ENCODE measurements at places on chromosomes 1 and 21.
A peak's percentile ranks its signal among the peaks of the same experiment; 100 is the strongest.

DNA sequence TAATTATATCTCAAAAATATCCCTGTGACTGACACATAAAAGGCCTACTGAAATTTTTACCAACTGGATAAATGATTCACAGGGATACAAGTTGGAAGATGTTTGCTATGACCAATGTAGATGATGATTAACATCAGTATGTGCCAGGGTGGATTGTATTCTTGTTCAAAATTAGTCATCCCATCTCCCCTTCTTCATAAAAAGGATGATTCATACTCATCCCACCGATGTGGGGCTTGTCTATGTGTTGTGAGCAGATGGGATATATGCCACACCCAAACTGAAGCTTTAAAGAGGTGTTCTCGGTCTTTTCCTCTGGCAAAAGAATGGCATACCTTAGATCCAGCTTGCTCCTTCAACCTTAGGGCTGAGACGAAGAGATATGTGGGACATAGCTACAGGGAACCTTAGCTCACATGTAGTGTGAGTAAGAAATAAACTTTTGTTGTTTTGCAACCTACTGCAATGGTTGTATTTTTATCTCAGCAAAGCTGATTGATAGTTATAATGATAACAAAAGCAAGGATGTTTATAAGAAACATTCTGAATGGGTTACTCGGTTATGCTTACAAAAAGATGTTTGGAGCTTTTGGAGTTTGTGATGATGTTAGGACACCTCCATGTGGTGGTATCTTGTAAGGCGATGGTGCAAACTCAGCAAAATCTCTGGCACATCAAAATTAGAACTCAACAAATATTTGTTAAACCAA, 29.4 kb downstream of the SPATA17 start:
- H3K27me3 ChIP-seq: no peaks in the 10 kb centered on the region
- no peak overlapping the region for H3K27ac ChIP-seq
- H3K4me1 ChIP-seq: no peaks in the 10 kb centered on the region
- no peak overlapping the region for H3K4me3 ChIP-seq

DNA sequence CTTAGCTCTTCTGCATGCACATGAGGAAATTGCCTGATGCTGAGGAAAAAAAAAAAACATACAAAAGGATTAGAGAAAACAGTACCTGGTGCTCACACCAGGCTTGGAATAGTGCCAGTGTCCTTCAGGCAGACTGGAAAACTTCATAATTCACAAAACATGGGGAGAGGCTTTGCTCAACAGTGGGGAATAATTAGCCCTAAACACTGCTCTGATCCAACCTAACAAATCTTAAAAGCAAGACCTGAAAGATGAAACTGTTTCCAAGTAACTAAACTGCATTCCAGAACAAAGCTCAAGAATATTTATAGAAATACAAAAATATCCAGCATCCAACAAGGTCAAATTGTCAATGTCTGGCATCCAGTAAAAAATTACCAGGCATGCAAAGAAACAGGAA, 124.8 kb downstream of the AK5 start:
- H3K4me3 ChIP-seq: no peak overlapping the region
- DNase-seq: no peak
- H3K27ac ChIP-seq: no peak overlapping the region
- H3K27me3 ChIP-seq: no peaks in the 10 kb centered on the region
- H3K36me3 ChIP-seq: no peaks in the 10 kb centered on the region
- H3K4me1 ChIP-seq: no peaks in the 10 kb centered on the region

DNA sequence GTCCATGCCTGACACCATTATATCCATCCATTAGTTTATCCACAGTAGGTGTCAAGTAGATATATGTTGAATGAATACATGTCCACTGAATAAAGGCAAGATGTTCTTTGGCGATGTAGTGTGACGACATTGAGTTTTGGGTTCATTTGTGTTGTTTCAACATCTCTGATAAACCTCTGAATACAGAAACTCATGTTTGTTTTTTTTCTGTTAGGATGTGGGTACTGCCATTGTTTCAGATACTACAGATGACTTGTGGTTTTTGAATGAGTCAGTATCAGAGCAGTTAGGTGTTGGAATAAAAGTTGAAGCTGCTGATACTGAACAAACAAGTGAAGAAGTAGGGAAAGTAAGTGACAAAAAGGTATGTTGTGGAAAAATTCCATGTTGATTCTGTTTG, 28.1 kb downstream of the MDM4 start:
- H3K27me3 ChIP-seq: no peaks in the 10 kb centered on the region
- DNase-seq: no peak
- H3K36me3 ChIP-seq: peaks cover 80% of the 10 kb centered on the region
- H3K4me1 ChIP-seq: peaks cover 57% of the 10 kb centered on the region

DNA sequence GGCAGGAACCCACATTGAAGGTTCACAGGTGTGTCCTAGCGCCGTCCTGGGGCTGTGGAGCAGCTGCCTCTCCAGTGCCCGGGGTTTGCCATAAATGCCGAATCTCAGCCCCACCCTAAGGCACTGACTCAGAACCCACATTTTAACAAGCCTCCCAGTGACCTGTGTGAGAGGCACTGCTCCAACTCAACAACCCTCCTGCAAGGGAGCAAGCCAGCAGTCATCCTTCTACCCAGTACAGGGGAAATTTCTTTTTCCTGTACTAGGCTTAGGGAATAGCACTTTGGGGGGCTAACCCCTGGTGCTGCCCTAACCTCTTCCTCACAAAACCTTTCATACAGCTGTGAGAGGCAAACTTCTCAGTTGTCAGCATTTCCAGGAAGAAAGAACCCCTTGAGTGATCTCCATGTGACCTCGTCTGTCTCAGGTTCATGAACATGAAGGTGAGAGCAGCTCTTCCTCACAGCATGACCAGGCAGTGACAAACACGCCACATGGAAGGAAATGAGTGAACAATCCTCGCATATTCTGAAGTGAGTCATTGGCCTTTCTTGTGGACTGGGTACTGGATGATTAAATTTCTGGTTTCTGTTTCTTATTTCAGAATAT, 11.4 kb upstream of the BCAR3 start:
- H3K4me1 ChIP-seq: no peaks in the 10 kb centered on the region
- DNase-seq: peak; percentile 26

DNA sequence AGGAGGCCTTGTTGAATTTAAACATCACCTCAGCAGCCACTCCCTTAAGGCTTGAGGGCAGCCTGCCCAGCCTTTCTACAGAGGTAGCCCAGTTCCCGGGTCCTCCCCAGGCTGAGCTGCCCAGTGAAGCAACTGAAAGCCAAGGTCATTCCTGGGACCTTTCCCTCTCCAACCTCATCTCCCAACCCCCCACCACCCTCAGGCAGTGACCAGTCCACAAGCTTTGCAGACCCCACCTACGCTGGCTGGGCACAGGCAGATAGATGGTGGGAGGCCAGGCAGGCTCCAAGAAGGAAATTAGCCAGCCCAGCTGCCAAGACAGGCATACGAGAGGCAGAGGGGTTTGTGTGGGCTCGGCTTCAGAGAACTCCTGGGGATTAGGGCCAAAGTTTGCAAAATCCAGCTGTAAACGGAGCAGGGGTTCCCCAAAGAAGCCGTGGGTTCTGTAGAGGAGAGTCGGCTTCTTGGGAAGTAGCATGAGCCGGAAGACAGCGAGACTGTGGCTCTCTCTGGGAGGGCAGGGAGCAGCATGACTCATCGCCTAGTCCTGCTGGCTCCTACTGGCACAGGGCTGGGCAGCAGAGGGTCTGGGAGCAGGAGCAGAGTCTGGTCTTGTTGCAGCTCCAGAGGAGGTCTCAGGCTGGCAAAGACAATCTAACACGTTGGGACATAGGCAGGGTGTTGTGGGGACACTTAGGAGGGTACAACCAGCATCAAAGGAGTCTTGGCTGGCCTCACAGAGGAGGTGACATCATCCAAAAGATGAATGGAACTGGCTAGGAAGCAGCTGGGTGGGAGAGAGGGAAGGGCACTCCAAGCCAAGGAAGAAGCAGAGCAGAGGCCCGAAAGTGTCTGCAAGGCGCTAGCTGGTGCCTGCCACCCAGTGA, 2.8 kb upstream of the ZC3H12A start:
- DNase-seq: no peak
- H3K27me3 ChIP-seq: peaks cover 6% of the 10 kb centered on the region
- H3K4me3 ChIP-seq: peak overlapping the region; percentile 39
- no peak overlapping the region for H3K27ac ChIP-seq
- H3K36me3 ChIP-seq: peaks cover 17% of the 10 kb centered on the region

DNA sequence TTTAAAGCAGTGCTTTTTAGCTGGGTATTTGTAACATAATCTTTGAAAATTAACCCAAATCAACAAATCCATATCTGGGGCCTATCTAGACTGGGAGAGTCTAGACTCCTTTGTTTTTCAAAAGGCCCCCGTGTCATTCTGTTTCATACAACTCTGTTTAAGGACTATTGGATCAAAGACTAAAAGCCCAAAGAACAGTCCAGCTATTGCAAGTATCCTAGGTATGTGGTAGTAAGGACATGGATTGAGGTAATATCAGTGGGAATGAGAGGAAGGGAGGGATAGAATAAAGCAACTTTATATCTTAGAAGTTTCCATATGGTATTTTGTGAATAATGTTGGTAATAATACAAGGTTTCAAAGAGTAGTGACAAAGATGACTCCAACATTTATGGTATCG, 18.2 kb downstream of the KIF1B start:
- no peak overlapping the region for H3K27ac ChIP-seq
- H3K4me3 ChIP-seq: no peak overlapping the region
- H3K27me3 ChIP-seq: no peaks in the 10 kb centered on the region
- H3K4me1 ChIP-seq: no peaks in the 10 kb centered on the region
- no peak for DNase-seq

GRCh38 chr1:168893359-168893801, 164.4 kb upstream of the DPT start:
- H3K27ac ChIP-seq: no peak overlapping the region
- no peak overlapping the region for H3K4me3 ChIP-seq
- H3K36me3 ChIP-seq: no peaks in the 10 kb centered on the region
- peaks cover 7% of the 10 kb centered on the region for H3K27me3 ChIP-seq
- H3K4me1 ChIP-seq: no peaks in the 10 kb centered on the region
- DNase-seq: no peak

DNA sequence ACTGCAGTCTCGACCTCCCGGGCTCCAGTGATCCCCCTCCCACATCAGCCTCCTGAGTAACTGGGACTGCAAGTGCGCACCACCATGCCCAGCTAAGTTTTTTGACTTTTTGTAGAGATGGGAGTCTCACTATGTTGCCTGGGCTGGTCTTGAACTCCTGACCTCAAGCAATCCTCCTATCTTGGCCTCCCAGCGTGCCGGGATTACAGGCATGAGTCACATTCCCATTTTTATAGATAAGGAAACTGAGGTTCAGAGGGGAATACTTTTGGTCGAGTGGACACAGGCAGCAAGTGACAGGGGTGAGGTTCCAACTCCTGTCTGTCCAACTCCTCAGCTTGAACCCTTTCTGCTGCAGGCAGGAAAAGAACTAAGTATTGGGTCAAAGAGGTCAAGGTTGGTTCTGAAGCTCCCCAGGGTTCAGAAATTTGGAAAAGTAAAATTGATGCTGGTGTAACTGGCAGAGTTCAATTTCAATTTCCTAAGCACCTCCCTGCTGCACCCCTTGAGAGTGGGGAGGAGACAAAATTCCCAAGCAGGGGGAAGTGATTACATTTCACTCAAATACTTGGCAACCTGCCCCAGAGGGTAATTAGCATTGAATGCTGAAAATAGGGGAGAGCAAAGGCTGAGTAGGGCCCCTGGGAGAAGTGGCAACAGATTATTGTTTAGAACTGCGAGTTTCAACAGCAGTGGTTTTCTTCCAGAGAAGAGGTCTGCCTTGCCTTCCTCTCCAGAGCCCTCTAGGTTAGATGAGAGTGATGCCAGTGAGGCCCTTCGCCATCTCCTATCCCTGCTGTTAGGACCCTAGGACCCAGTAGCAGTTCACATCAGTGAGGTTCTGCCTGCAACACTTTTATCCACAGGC, 17.5 kb upstream of the ALPL start:
- no peaks in the 10 kb centered on the region for H3K36me3 ChIP-seq
- no peak for DNase-seq
- H3K27me3 ChIP-seq: peaks cover 4% of the 10 kb centered on the region
- H3K27ac ChIP-seq: no peak overlapping the region
- no peak overlapping the region for H3K4me3 ChIP-seq

GRCh38 chr1:33692206-33693188, 171.4 kb upstream of the HMGB4 start:
- H3K4me1 ChIP-seq: no peaks in the 10 kb centered on the region
- H3K27me3 ChIP-seq: no peaks in the 10 kb centered on the region
- no peak overlapping the region for H3K27ac ChIP-seq
- DNase-seq: no peak

GRCh38 chr1:99843760-99844159, 6.4 kb upstream of the AGL start:
- DNase-seq: no peak
- H3K4me1 ChIP-seq: no peaks in the 10 kb centered on the region

DNA sequence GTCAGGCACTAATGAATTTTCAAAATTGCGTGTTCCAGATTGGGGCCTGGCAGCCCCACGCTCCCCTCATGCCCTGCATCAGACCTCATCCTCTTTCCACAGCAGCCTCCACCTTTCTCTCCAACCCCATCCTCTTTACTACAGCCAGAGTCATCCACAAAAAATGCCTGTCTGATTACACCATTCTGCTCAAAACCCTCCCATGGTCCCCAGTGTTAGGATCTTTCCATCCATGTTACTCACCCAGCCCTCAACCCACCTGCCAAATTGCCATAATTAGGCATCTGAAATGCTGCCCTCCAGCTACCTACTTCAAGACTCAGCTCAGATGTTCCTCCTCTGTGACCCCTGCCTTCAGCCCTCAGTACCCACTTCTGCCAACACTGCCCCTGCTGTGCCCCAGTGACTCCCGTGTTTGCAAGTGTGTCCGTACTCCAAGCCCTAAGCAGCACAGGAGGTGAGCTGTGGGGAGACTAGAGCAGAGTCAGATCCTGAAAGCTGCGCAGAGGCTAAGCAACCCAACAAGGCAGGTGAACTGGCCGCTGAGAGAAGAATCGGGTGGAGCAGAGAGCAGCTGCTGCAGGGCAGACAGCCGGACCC, 715 bp upstream of the ARTN start:
- no peak for DNase-seq
- H3K4me1 ChIP-seq: peaks cover 8% of the 10 kb centered on the region
- H3K36me3 ChIP-seq: peaks cover 5% of the 10 kb centered on the region
- H3K4me3 ChIP-seq: no peak overlapping the region

- no peak for DNase-seq
- H3K4me1 ChIP-seq: peaks cover 6% of the 10 kb centered on the region
- H3K27ac ChIP-seq: no peak overlapping the region
- H3K36me3 ChIP-seq: no peaks in the 10 kb centered on the region
- no peak overlapping the region for H3K4me3 ChIP-seq
These were observed 242.8 kb downstream of the DISC1 start for GRCh38 chr1:231869364-231869763.

DNA sequence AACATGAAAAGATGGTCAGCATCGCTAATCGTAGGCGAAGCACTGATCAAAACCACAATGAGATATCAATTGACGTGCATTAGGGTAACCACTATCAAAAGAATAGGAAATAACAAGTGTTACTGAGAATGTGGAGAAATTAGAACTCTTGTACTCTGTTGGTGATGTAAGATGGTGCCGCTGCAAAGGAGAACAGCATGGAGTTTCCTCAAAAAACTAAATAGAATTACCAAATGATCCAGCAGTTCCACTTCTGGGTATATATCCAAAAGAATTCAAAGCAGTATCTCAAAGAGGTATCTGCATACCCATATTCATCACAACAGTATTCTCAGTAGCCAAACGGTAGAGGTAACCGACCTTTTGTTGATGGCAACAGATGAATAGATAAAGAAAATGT, 8.3 kb upstream of the CD101 start:
- H3K36me3 ChIP-seq: peaks cover 5% of the 10 kb centered on the region
- peaks cover 5% of the 10 kb centered on the region for H3K27me3 ChIP-seq
- H3K4me1 ChIP-seq: peaks cover 13% of the 10 kb centered on the region
- H3K27ac ChIP-seq: no peak overlapping the region
- DNase-seq: no peak

GRCh38 chr1:20465187-20465586, 20.8 kb downstream of the CAMK2N1 start:
- H3K4me3 ChIP-seq: no peak overlapping the region
- no peaks in the 10 kb centered on the region for H3K4me1 ChIP-seq
- H3K27ac ChIP-seq: no peak overlapping the region
- peaks cover 14% of the 10 kb centered on the region for H3K27me3 ChIP-seq

Data from activated T-helper 1 cell treated with anti-CD3 and anti-CD28 coated beads, Interleukin-12 subunit alpha, Interleukin-12 subunit beta, Interleukin-2, Interleukin-4 antibody, amounts not matched to agents 30 ng/mL and 10 ng/mL and 1 ng/mL, durations not matched to agents 14 hours and 24 hours and 36 hours (primary cell).